H7 (cell line): ENCODE measurements at places on chromosomes 3 and 15.

DNA sequence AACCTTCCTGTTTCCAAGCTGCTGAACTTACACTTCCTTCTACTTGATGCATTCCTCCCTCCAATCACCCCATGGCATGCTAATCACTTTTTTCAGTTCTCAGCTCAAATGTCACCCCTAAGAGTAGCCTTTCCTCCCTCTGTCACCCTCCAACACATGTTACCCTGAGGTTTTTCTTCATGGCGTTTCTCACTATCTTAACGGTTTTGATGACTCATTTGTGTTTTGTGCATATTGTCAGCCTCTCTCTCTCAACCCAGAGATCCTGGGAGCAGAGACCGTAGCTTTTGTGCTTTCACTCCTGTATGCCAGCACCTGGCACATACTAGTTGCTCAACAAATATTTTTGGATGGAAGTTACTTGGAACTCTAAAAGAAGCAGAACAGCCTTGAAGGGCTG lies 24.5 kb downstream of the LRRC3B start:
- no peak for DNase-seq

GRCh38 chr3:188667926-188668325 lies 503.8 kb upstream of the TPRG1 start:
- no peak for DNase-seq

GRCh38 chr3:132726341-132726823 lies 4.2 kb upstream of the NPHP3 start:
- peak; percentile 46 for DNase-seq

- no peak for DNase-seq
Measured at GRCh38 chr3:192284443-192285072, 442.8 kb downstream of the FGF12 start.

- no peak for DNase-seq
Measured at GRCh38 chr3:53114412-53115074, 15.7 kb downstream of the RFT1 start.

- no peak for DNase-seq
Measured at GRCh38 chr3:34263101-34263621, 464.7 kb downstream of the PDCD6IP start.

DNA sequence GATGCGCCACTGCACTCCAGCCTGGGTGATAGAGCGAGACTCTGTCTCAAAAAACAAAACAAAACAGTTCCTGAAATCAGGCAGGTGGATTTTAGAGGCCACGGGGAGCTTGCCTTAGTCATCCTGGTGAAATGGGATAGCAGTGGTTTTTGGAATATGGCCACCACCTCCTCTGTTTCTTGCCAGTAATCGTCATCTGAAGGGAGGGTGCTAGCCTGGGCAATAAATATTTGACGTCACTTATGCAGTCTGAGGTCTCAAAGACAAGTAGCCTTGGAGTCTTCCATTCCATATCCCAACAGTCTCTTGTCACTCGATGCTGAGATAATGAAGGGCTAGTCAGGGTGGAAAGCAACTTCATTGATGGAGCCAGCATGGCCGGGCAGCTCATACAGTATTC lies 55.2 kb downstream of the KCNAB1 start:
- no peak for DNase-seq

GRCh38 chr15:40338041-40338657 lies 2.6 kb downstream of the CCDC9B start:
- DNase-seq, result peak; percentile 98

DNA sequence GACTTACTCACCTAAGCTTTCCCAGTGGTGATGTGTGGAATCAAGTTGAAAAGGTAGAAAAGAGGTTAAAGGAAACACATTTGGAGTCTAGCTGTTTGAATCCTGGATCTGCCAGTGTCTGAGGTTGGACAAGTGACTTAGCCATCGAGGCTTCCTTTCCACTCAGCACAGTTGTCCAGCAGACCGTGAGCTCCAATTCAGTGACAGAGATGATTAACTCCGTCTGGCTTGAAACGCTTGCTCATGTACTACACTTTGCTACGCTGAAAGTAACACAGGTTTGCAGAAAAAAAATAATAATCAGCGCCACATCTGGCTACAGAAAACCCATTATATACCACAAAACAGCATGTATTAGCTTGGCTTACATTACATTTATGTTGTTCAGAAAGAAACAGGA lies 364.9 kb upstream of the MCTP2 start:
- no peak for DNase-seq

DNA sequence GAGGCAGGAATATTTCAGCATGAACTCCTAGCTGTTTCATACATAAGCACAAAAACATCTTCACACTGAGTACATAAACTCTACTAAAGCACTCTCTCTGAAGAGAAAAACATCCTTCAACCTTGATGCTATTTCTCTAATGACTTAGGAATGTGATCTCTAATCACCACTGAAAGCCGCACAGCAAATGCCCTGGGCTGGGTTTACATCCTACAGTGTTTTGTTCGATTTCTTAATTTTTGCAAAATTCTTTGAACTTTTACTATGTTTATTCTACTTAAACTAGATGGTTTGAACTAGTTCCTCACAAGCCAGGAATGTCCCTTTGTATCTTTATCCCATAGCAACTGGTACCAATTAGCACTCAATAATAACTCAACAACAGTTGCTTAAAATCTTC lies 130.9 kb upstream of the ABI3BP start:
- DNase-seq, result no peak

DNA sequence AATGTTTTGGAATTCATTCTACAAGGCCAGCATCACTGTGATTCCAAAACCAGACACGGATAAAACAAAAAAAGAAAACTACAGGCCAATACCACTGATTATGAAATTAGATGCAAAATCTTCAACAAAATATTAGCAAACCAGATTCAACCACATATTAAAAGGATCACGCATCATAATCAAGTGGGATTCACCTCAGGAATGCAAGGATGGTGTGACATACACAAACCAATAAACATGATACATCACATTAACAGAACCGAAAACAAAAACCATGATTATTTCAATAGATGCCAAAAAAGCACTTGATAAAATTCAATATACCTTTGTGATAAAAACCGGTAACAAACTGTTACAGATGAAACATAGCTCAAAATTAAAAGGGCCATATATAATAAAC lies 48.9 kb downstream of the DLG1 start:
- DNase-seq, result no peak

DNA sequence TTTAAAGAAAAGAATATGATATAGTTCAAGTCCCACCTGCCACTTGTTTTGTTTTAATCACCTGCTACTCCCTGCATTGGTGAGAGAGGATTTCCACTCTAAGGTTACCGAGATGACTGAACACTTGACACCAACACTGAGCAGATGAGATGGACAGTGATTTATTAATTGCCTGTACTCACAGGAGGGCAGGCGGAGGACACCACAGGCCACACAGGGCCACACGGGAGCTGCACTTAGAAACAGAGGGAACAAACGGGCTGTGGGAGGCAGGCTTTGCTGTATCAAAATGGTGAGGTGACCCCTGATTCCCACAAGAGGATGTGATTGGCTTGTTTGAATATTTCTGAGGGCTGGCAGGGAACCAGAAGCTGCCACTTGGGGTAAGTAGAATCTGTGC lies 10.8 kb downstream of the MINAR1 start:
- DNase-seq, result no peak

DNA sequence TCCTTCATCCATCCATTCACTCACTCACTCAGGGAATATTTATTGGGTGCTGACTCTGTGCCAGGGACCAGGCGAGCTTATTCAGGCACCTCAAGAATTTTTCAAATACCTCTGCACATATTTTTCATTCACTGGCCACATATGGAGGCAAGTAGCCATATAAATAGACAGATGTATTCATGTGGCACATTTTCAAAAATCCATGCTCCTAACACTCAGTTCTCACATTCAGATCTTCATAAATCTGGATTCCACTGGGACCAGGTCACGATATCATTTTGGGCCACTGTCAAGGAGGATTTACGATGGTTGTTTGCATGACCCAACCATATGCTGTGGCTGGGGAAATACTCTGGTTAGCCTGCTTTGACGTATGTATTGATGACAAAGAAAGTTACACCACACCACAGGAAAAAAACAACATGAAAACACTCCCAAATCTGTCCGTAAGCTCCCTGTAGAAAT lies 241.8 kb upstream of the LRTM1 start:
- no peak for DNase-seq

DNA sequence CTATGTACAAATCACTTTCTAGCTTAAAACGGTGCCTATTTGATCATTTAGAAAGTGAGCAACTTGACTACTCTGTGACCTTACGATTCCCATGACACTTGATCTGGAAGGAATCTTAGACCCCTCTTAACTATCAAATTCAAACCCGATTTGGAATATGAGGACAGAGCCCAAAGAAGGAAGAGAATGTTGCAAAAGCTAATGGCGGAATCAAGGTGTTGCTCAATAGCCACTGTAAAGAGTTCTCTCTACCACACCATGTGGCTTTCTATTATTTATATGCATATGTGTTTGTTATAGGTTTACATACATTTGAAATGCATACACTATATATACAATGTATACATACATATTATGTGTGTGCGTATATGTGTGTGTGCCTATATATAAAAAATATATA lies 39.9 kb downstream of the PYDC2 start:
- no peak for DNase-seq

DNA sequence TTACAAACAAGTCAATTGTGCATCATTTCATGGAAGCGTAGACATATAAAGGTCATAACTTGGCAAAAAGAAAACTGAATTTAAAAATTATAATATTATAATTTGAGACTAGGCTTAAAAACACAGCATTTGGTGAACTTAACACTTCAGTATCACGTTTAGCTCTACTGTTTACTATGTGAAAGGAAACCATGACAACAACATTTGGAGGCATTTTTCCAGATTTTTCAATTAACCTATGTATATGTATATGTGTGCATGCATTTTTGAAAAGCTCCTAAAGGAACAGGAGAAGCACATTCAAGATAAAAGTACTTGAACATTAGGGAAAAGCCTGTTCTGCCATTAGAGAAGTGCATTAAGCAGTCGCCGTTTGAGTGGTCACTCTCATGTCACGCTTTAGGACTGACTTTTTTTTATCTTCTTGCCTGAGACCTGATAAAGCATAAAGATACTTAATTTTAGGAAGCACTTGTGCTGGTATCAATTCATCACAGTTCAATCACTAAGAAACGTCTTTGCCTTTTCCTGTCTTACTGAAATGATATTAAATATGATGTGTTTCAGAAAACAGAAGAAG lies 156.0 kb downstream of the NAALADL2 start:
- no peak for DNase-seq

DNA sequence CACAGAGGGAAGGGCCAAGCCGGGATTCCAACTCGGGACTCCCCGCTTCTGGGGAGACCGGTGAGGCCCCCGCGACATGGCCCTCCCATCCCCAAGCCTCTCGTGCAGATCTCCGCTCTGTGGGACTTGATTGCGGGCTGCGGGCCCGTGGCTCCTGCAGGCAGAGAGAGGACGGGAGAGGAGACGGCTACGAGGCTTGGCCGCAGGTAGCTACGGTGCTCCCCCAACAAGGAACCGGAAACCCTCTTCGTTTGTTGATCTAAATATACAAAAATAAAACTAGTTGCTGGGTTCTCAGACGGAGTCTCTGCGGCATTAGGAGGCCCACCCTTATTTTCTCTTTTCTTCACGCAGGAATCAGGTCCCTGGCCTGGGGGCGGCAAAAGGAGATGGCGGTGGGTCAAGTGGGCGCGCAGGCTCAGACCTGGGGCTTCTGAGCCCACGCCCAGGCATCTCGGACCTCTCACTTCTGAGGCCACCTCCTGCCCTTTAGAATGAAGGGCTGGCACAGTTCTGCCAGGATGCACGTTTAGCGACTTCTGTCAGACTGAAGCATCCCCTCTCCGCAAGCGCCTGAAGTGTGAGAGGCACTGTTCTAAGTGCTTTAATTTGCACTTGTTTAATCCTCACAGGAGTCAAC lies 10.9 kb downstream of the GNB5 start:
- peak; percentile 53 for DNase-seq

DNA sequence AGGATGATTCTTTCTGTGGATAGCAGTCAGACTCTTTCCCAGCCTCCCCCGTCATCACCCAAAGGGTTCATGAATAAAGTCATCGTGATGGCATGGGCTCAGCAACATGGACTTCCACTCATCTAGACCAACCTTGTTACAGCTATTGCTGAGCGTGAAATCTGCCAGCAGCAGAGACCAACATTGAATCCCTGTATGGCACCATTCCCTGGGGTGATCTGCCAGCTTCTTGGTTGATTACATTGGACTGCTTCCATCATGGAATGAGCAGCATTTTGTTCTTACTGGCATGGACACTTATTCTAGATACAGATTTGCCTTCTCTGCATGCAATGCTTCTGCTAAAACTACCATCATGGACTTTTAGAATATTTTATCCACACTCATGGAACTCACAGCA lies 195.6 kb upstream of the AZI2 start:
- DNase-seq, result no peak

- DNase-seq, result peak; percentile 82
Measured at GRCh38 chr15:66883284-66883911, 181.4 kb downstream of the SMAD6 start.

- peak; percentile 73 for DNase-seq
Measured at GRCh38 chr3:127452321-127452821, 138.2 kb downstream of the TPRA1 start.

DNA sequence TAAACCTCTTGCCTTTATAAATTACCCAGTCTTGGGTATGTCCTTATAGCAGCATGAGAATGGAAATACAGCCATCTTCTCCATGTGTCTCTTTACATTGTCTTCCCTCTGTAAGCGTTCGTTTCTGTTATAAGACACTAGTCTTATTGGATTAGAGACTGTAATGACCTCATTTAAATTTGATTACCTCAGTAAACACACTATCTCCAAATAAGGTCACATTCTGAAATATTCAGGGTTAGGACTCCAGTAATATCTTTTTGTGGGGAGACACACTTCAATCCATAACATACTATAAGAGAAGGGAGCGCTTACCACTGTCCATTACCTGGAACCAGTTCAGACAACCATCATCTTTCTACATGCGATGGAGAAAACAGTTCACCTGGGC lies 34.3 kb upstream of the CD47 start:
- DNase-seq, result no peak

- no peak for DNase-seq
Measured at GRCh38 chr3:52175416-52176179, 21.4 kb upstream of the POC1A start.

DNA sequence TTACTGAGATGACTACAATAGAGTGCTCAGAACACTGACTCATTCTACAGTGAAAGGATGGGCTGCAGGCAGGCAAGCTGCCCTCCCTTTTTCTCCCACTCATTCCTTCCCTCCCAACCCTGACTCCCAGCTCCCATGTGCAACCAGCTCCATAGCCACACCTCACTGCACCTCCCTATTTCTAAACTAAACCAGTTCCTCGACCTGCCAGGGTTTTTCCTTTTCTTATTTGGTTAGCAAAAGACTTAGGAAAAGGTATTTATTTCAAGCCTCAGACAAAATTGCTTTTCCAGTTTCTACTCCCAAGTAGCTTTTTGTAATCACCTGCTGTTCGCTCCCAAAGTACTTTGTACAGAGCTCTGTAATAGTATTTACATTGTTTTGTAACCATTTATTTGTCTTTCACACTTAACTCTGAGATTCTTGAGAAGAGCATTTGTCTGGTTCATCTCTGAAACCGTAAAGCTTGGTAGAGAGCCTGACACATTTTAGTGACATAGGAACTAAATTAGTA lies 2.2 kb downstream of the AADAC start:
- DNase-seq, result no peak
